ENCODE measurements at places on chromosomes 5 and 9. TPM values are rescaled to one million over a fixed set of nuclear protein-coding genes. Genes with fewer than 3 reads are reported as not detected.

- no peak for DNase-seq
Measured at GRCh38 chr5:138650196-138650595, 75.0 kb upstream of the HSPA9 start.

The OTP gene
- polyA plus RNA-seq: not detected

DNA sequence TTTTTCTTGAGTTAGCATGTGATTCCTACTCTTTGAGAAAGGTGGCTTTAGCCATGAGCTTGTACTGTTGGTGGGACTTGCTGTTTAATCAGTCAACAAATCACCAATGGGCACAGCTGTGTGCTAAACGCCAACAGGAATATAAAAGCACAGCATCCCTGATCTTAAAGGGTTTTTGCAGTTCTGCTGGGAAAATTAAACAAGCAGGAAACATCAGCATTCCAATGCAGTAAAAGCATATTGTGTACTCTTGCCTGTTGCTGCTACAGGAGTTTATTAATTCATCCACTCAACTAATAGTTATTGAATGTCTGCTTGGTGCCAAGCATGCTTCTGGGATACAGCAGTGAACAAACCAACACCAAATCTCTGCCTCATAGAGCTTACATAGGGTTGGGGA, 27.4 kb upstream of the F2RL1 start:
- no peak for DNase-seq

The SURF1 gene
- 38.2 TPM for polyA plus RNA-seq

DNA sequence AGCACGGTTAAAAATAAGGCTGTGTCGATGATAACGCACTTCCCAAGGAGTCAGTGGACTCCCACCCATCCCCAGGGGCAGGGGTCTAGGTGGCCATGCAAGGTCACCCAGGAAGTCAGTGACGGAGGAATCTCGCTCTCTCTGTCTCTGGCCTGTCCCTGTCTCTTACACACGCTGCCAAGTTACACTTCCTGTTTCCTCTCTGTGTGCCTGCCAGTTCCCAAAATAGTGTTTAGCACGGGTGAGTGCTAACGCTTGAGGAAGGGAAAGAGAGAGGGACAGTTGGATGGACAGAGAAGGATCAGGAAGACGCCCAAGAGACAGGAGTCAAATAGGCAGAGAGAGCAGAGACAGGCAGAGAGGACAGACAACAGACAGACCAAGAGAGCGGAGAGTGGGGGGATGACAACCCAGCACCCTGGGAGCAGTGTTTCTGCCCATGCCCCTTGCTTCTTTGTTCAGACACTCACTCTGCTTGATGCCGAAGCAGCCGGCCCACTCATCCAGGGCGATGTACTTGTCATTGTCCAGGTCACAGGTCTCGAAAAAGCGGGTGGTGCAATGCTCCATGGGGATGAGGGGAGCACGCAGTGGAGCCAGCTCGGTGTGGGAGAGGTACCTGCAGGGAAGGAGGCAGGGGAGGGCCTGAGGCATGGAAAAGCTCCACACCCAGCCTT, 23.0 kb downstream of the SPARC start:
- no peak for DNase-seq

DNA sequence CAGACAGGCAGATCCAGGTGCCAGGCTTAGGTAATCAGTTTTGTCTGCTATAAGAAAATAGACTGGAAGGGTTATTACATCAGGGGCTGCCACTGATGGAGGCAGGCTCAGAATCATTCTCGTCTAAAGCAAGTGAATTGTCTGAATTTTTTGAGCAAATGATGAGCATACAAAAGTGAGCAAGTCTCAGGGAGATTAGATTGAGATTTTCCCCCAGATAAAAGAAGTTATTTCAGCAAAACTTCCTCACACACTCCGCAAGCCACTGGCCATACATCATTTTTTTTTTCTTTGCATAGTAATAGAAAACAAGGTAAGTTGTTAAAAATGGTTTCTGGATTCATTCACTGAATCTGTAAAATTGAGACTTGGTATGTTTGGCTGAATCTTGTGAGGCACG, 52.9 kb downstream of the ZNF462 start:
- no peak for DNase-seq

GRCh38 chr5:21397693-21398092, 1409.7 kb upstream of the CDH18 start:
- DNase-seq: no peak

GRCh38 chr5:132104556-132104955, 31.0 kb downstream of the CSF2 start:
- DNase-seq: no peak

Data from foreskin keratinocyte (primary cell).